ENCODE measurements at places on chromosomes 13 and 19. TPM values are rescaled to one million over a fixed set of nuclear protein-coding genes. Genes with fewer than 3 reads are reported as not detected.

- no peaks in the 10 kb centered on the region for H3K4me1 ChIP-seq
- no peaks in the 10 kb centered on the region for H3K27me3 ChIP-seq
- H3K4me3 ChIP-seq = no peak overlapping the region
Observed at GRCh38 chr13:62556978-62557377, 1141.3 kb upstream of the PCDH20 start.

- no peak overlapping the region for H3K27ac ChIP-seq
- H3K4me3 ChIP-seq = no peak overlapping the region
- no peaks in the 10 kb centered on the region for H3K36me3 ChIP-seq
- H3K4me1 ChIP-seq = peaks cover 4% of the 10 kb centered on the region
Observed at GRCh38 chr19:555474-555808, 11.6 kb downstream of the GZMM start.

RYR1 gene
- polyA plus RNA-seq = under 0.01 TPM

CEACAM1 gene
- polyA plus RNA-seq = 0.53 TPM

DNA sequence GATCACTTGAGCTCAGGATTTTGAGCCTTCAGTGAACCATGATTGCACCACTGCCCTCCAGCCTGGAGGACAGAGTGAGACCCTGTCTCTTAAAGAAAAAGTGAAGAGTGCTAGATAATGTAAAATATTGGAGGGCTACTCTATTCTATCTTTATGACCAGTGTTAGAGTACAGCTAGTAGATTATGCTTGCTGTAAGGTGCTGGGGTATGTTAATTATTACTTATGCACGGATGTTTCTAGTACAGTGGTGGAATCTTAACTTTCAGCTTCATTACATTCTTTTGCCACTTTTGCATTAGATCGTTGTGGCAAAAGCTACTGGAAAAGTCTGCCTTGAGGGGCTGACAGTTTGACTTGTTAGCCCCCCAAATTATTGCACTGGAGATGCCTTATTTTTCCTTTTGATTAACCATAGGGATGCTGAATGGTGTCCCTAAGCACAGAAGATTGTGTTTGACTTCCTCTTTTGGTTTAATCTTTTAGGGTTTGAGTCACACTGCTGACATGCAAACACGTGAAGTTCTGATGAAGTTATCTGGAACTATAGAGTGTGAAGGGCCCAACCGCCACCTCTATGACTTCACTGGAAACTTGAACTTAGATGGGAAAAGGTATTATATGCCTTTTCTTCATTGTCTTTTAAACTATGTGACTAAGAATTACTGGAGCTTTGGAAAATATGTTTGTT, 169.8 kb downstream of the ATP8A2 start:
- no peak overlapping the region for H3K4me3 ChIP-seq
- no peaks in the 10 kb centered on the region for H3K4me1 ChIP-seq
- no peaks in the 10 kb centered on the region for H3K36me3 ChIP-seq

IFNL1 gene
- not detected for polyA plus RNA-seq

All from SK-N-SH (cell line).